ENCODE measurements at places on chromosomes 2 and 18.

DNA sequence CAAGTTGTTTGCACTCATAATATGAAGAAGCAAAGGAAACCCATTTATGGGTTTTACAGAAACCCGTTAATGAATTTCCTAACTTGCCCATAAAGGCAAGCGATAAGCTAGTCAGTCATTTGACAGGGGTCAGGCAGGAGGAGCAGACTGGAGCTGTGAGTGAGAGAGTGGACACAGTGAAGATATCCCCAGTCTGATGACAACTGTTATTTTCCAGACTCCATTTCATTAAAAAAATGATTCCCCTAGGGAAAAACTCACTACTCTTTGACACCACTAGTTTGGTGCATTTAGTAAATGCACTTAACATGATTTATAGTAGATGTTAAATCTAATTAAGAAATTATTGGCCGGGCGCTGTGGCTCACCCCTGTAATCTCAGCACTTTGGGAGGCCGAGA, 80.8 kb downstream of the TGIF1 start:
- DNase-seq = no peak

DNA sequence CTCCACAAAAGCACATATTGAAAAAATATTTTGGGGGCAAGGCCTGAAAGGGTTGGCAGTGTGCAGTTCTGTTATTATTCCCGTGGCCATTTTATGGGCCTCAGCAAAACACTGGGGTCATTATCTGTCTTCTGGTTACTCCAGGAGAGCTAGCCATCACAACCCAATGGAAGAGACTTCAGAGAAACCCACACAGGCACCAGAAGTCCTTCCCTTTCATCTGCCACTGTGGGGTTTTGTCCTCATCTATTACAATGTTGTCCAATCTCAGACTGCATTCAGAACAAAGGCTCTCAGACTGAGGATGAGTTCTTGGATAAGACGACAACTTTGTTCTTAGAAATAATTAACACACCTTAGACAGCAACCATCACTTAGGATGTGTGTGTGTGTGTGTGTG, 98.4 kb downstream of the PIEZO2 start:
- DNase-seq = no peak

- DNase-seq = no peak
Observed at GRCh38 chr2:129443235-129443864, 536.1 kb upstream of the RAB6C start.

- DNase-seq = no peak
Observed at GRCh38 chr2:97716695-97717612, 3.6 kb downstream of the ZAP70 start.

DNA sequence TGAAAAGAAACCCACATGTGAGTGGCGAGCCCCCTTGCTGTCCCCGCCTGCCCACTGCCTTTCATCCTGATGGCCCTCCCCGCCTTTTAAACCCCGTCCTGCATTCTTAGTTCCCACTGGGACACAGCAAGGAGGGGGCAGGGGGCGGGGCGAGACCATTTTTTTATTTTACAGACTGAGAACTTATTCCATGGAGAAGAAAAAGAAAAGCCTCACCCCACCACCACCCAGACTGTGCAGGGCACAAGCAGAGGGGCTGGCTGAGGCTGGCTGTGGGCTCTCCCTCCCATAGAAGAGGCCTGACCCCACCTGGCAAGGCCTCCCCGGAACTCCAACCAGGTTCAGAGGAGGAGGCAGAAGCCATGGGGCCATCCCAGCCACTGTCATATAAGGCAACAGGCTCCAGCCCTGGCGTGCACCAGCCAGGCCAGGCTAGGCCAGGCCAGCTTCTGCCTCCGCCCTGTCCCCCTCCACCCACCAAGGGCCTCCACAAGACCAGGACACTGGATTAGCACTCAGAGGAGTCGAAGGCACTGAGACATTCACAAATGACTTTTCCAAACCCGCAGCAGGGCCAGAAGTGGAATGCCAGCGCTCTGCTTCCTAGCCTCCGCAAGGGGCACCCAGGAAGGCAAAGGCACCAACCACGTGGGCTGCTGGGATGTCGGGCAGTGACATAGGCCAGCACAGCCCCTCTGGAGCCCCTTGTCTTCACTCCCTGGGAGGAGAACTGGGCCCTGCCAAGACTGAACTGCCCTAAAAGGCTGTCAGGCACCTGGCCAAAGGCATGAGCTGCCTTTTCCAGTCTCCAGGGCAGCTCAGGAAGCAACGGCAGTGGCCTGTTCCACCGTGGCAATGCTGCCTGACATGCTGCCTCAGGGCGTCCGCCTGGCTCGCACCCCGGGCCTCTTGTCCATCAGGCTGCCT, 37.5 kb upstream of the SEMA4C start:
- no peak for DNase-seq

DNA sequence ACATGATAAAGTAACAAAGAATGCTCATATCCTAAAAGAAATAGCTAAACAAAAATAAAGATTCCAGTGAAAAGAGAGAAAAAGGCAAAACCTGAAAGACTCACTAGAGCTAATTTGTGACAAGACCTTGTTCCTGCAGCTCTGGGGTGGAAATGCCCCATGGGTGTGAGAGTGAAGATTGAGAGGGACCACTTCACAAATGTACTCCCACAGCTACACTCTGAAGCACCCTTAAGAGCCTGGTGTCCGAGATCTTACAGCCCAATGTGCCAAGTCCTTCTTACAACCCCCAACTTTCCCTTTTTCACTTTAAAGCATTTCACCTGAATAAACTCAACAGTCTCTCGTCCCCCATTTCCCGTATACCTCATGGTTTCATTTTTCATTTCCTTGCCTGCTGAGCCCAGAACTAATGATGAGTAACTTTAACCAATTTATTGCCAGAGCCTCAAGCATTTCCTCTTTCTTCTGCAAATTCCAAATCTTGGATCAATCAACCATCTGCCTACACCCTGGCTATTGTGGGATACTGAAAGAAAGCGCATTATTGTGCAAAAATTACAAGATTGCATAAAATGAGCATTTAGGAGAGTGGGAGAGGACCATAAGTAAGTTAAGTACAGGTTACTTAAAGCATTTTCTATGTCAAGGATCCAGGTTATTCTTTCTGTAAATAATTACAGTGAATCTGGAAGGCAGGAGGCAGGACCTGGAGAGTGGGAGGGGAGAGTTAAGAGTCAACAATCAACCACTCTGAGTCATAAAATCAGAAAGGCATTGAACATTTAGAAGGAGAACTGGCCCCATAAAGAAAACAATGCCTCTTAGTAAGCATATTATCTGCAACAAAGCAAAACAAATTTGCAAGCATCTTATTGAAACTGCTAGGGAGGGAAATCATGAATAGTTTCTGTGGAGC, 804.4 kb upstream of the CELF4 start:
- no peak for DNase-seq

DNA sequence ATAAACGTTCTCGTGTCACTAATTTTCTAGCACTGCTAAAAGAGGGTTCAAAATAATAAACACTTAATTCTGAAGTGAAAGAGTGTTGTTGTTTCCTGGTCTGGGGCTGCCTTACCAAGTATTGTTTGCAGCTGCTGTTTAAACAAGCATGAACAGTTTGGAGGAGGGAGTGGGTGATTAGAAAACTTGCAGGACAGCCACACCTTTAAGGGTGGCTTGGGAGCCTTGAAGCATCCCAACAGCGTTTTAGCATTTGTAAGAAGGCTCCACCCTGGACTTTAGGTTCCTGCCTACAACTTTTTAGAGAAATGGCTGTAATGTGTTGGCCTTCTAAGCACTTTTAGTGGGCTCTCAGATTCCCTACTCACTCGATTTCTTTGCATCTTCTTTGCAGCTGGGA, 371.6 kb downstream of the TGIF1 start:
- no peak for DNase-seq

DNA sequence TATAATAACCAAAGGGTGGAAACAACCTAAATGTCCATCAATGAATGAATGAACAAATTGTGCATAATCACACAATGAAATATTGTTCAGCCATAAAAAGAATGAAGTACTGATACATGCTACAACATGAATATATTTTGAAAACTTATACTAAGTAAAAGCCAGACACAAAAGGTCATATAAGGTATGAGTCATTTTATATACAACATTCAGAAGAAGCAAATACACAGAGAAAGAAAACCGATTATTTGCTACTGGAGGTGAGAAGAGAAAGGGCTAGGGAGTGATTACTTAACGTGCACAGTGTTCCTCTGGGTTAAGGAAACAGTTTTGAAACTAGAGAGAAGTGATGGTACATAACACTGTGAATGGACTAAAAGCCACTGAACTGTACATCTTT, 105.3 kb downstream of the GORASP2 start:
- no peak for DNase-seq

GRCh38 chr2:126723281-126723815, 67.4 kb downstream of the GYPC start:
- DNase-seq = no peak

DNA sequence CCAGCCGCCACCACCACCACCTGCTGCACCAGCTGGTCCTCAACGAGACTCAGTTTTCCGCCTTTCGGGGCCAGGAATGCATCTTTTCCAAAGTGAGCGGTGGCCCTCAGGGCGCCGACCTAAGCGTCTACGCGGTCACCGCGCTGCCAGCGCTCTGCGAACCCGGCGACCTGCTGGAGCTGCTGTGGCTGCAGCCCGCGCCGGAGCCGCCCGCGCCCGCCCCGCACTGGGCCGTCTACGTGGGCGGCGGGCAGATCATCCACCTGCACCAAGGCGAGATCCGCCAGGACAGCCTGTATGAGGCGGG, 1.6 kb downstream of the LRATD1 start:
- no peak for DNase-seq
